ENCODE measurements at places on chromosomes 6 and 20.

DNA sequence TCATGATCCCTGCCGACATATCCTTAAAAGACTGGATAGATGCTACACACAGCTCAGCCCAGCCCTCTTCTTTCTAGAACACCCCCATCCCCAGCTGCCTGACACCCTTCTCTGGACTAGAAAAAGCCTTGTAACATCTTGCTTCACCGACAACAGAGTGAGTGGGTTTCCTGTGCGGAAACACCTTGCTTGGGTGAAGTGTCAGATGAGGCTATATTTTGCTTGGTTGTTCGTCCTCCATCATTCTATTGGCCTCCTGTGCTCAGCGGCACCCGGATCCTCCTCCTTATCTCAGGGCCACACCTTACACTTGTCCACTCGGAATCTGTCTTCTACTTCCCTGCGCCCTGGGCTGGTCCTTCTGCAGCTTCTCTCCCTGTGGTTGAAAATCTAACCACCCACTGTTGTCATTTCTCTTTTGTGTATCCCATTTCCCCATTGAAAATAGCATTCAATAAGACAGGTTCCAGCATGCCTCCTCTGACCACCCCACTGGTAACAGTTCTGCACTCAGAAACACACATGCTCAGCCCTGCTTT lies 101.3 kb upstream of the MLN start:
- no peak for DNase-seq

DNA sequence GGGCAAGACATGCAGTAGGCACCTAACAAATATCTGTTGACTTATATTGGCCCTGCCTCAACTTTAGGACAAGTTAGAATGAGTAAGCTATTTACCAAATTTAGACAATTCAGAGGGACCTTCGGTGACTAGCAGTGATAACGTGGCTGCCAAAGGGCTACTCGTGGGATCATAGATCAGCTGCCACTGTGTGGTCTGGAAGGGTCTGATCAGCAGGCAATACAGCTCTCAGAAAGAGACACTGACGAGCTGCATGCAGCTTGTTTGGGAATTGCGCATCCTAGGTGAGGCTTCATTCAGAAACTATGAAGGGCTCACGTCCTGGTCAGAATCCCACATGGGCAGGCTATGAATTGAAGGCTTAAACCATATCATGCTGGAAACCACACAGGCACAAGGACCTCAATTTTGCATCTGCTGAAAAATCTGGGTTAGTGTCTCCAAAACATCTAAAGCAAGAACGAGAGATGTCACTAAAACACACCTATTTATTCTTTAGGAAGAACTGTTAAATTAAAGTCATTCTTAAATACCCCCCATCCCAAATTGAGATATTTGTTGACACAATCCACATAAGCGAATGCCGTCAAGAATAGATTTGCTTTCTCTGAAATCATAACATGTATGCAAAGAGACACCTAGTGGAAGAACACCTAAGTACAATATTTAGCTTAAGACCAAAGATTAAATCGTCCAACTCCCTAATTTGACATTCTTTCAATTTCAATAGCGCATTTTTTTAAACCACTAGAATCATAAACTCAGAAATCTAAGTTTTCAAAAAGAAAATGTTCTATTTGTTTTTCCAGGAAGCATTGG lies 79.6 kb downstream of the IPCEF1 start:
- no peak for DNase-seq

DNA sequence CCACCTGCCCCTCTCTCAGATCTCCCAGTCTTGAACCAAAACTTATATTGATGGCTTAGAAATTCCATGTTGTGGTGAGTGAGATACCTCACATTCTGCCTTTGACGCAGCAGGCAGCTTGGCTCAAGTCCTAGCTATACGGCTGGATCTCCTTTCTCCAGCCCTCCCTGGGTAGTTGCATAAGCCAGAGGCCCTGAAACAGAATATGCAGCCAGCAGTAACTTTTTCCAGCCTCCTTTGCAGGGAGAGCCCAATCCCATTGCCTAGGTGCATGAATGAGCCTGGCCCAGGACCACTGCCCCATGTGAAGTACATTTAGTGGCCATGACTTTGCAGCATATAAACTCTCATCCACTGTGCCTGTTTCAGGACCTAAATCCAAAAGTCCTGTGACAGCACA lies 202.2 kb upstream of the CDYL start:
- no peak for DNase-seq

- DNase-seq, result no peak
These were observed 71.5 kb downstream of the LYRM2 start for GRCh38 chr6:89566930-89567629.

- no peak for DNase-seq
These were observed 4.2 kb downstream of the CLIC5 start for GRCh38 chr6:46011188-46012085.

GRCh38 chr6:82237013-82237412 lies 10.5 kb downstream of the IBTK start:
- DNase-seq, result no peak

GRCh38 chr6:76697585-76697984 lies 625.1 kb upstream of the IMPG1 start:
- DNase-seq, result no peak

- peak; percentile 34 for DNase-seq
These were observed 71.0 kb upstream of the CD83 start for GRCh38 chr6:14046476-14047068.

- DNase-seq, result no peak
These were observed 558.6 kb upstream of the MAN1A1 start for GRCh38 chr6:119908157-119908556.

GRCh38 chr20:5766085-5766764 lies 16.0 kb downstream of the SHLD1 start:
- DNase-seq, result no peak

- no peak for DNase-seq
These were observed 77.5 kb downstream of the C6orf118 start for GRCh38 chr6:165231581-165232561.

- no peak for DNase-seq
These were observed 384.5 kb downstream of the SMOC2 start for GRCh38 chr6:168825226-168826077.

GRCh38 chr20:13333036-13333435 lies 112.0 kb downstream of the ISM1 start:
- no peak for DNase-seq

DNA sequence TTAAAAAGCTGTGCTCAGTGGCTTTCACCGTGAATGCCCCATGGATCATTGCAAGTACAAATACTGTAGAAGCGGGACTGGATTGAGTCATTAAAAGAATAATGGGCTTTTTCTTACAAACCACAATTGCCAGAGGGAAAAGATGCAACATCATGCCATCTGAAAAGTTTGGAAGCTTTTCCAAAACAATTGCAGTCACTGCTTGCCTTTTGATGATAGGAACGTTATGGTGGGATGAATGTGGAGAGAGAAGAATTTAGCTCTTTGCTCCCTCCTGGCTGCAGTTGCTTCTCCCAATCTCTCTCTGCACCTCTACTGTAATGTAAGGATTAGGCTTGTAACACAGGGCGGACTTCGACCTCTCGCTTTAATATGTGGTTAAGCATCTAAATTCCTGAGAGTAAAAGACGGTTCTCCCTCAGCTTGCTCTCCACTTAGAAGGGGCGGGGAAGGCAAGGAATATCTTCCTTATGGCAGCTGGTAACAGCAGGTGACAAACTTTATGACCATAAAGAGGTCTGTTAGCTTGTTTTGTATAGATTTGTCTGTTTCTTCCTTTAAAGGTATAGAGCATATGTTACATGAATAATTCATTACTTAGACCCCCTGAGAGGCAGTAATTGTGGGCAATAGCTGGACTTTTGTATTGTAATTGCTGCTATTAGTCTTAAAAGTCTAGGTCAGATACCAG lies 376.1 kb downstream of the UTRN start:
- no peak for DNase-seq

GRCh38 chr6:144349690-144350527 lies 64.8 kb downstream of the UTRN start:
- DNase-seq, result no peak

DNA sequence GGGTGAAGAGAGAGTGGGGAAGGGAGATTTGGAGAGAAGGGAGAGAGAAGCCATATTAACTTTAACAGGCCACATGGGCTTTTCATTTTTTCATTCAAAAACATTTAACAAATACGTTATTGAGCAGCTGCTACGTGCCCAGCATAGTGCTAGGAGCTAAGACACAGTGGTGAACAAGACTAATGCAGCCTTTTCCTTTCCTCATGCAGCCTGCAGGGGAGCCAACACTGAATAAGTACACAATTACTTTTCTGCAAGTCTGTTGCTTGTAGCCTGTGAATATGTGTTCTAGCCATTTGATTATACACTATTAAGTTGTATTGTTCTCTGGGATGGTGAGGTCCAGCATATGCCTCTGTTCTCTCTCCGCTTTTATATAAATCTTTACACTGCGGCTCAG lies 1.9 kb upstream of the BLOC1S5 start:
- DNase-seq, result no peak

- DNase-seq, result no peak
These were observed 70.8 kb upstream of the AHI1 start for GRCh38 chr6:135568379-135568778.

DNA sequence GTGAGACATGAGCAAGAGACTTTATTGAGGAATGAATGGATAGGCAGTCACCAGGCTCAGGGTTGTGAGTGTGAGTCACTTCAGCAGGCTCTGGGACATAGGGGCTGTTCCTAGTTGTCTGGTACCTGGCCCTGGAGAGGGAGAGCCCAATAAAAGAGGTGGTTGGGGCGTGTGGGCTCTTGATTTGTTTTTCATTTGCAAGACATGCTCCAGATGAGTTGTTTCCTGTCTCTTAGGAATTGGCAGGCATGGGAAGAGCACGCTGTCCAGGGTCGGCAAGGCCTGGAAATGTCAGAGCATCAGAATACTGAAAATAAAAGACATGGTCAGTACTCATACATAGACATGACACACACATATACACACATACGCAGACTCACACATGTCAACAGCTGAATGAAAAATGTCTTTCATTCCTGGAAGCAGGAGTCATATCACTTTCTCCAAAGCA lies 166.3 kb upstream of the SULF2 start:
- no peak for DNase-seq

DNA sequence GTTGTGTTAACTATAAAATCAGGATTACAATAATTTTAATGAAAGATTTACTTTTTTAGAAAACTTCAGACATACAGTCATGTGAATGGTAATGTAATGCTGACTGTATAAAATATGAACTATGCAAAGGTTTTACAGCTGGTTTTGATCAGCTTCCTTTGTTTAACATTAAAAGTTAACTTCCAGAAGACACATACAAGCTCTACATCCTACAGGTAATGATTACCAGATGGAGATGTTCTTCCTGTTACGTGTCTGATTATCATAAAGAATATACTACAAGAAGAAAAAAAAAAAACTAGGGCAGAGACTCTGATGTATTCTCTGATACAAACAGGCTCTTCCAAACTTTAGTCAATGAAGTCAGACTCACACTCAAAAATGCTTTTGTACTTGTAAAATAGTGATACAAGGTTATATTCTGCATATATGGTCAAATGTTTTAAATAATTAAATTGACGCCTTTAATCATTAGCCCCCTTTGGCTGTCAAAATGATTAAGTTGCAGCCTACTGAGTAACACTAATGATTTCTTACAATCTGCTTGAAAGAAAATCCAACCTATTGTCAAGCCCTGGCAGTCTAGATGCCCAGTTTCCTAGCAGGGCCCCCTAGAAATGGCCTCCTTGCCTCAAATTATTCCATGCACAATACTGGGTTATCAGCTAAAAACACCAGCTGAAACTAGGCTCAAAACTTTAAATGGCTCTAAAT lies 251.8 kb upstream of the RUNX2 start:
- no peak for DNase-seq

- no peak for DNase-seq
These were observed 106.2 kb downstream of the DST start for GRCh38 chr6:56536536-56536935.

DNA sequence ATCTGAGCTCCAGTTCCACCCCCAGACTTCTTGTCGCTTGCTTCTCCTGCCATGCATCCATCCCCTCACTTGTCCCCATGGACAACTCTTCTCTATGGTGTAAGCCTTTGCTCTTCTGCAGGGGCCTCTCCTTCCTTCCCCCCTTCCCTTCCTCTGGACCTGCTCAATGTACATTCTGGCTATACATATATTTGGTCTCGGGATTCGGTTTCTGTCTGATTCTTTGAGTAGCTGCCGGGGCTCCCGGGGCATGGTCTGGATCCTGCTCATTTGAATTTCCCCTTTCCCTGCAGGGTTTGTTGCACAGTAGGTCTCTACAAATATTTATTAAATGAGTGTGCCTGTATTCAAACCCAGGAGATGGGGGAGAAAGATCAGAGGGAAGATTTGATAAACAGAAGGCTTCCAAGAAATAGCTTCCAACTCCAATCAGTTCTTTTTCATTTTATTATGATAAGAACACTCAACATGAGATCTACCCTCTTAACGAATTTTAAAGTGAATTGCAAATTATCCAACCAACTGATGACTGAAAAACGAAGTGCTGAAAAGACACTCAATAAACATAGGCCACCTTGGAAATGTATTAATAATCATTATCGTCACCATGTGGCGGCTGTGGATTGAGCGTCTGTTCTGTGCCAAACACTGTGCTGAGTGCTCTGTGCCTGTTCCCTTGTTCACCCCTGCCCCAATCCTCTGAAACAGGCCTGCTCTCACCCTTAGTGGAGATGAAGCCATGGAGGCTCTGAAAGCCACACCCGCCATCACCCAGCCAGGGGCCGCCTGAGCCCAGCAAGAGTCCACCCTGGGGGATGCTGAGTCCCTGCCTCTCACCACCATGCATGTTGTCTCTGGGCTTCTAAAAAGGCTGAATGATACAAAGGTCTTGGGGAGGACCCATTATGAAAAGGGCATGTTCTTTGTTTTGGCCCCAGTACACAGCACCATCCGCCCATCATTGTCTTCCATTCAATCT lies 34.3 kb upstream of the APCDD1L start:
- no peak for DNase-seq

- no peak for DNase-seq
These were observed 9.1 kb downstream of the DNAJC5 start for GRCh38 chr20:63903796-63904561.

GRCh38 chr20:23361119-23361475 lies 885 bp upstream of the GZF1 start:
- DNase-seq, result no peak

DNA sequence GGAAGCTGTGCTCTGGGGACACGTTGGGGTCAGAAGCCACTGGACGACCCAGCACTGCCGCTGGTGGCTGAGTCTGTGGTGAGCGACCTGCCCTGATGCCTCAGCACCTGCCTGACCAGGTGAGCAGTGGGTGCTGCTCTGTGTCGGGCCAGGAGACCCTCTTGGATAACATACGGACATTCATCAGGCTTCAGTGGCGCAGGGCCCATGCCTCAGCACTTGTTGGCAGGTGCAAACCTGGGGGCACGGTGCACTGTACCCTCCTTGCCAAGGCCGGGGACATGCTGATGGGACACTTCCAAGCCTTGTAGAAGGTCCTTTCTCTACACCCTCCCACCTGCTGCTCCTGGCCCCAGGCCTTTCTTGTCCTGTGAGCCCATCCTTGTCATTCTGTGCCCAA lies 34.1 kb downstream of the MYT1 start:
- DNase-seq, result no peak

DNA sequence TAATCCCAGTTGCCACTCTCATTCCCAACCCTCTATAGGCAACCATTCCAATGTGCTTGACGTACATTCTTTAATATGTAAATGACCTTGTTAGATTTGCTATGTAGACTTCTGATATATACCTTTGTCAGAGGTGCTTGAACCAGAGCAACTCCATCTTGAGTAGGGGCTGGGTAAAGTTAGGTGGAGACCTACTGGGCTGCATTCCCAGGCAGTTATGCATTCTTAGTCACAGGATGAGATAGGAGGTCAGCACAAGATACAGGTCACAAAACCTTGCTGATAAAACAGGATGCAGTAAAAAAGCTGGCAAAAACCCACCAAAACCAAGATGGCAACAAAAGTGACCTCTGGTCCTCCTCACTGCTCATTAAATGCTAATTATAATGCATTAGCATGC lies 8.3 kb upstream of the HM13 start:
- no peak for DNase-seq

All from stimulated activated CD4-positive, alpha-beta T cell treated with anti-CD3 and anti-CD28 coated beads, Interleukin-4, amount 100 ng/mL, for 48 hours (primary cell).